ENCODE measurements at places on chromosomes 2 and 18.

DNA sequence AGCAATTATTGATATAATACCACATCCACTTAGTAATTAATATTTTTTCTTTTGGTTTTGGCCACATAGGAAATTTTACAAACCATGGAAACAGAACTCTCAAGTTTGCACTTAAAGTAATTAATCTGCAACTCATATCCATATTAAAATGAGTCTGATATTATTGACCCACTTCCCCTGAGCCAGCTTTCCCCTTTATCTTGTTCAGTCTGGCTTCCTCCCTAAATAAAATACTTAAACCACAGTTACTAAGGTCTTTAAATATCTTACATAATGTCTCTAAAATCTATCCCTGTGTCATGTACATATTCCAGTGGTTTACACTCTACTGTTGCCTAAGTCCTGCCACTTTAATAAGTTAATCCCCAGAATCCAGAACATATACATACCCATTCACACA is 564.9 kb upstream of the FSHR start:
- DNase-seq, result no peak

DNA sequence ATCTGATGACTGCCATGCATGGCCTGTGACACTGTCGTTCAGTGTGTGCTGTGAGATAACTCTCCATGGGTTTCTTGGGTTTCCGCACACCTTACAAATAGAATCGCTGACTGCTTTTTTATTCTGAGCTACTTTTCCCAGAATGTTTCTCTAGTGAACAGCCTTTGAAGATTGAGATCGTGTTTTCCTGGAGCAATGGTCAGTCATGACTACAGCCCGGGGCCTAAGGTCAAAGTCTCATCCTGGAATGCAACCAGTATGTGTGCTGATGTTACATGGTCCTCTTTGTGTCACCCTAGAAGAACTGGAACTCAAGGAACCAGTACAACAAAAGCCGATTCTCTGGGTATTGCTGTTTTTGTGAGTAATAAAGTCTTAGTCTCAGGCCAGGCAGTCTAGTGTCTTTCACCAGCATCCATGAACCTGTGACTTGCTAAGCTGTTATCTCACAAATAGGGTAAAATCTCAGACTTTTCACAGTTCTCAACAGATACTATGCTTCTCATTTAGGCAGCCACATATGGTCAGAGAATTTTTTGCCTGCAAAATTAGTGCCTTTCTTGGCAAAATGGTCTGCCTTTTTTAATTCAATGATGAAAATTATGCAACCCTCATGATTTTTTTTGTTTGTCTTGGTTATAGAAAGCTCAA is 124.9 kb upstream of the PIEZO2 start:
- DNase-seq, result no peak

DNA sequence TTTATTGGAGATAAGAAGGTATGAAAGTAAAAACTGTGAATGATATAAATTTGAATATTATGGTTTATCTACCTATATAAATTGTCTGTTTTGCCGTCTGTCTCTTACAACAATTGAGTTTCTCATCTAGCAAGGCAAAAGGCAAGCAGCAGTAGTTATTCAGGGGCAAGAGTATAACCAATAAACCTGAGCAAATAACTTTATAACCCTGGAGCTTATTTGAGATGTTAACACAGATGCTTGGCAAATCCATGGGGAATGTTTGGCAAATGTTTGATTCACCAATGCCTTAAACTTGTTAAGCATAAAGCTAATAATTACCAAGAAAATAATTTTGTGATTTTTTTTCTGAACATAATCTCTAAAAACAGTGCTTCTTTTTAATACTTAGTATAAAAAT is 9.9 kb upstream of the EPHA4 start:
- no peak for DNase-seq

- DNase-seq, result peak; percentile 27
These were observed 9.0 kb downstream of the DTNB start for GRCh38 chr2:25664183-25664964.

DNA sequence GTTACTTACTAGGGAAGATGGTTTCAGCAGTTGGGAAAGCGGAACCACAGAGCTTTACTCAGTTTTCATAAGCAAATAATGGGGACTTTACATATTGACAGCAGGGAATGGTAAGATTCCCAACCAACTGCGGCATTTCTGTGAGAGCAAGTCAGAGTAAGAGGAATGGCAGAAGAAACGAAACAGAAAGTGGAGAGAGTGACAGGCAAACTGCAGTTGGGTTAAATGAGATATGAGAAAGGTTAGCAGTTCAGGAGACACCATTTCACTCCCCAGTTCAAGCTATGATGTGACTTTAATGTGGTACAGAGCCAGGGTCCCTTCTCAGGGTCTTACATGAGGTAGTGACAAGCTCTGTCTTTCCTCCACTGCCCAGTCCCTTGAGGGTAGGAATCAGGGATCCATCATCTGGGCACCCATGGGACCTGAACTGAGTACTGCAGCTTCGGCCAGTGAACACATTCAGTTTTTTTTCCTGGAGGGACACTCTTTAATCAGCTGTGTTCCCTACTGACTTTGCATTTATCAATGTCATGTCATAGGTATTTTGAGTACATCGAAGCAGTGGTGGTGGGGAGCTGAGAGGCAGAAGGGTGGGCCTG is 33.0 kb upstream of the GREB1 start:
- no peak for DNase-seq

DNA sequence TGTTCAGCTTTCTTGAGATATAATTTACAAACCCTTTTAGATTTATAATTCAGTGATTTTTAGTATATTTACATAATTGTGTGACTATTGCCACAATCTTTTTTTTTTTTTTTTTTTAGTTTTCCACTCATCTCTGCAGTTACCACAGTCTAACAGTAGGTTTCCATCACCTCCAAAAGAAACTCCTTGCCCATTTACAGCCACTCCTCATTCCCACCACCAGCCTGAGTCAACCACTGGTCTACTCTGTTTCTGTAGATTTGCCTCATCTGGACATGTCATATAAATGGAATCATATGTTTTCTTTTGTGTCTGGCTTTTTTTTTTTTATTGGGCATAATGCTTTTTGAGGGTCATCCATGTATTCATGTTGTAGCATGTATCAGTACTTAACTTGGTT is 16.1 kb downstream of the MTX2 start:
- DNase-seq, result no peak

GRCh38 chr2:149527998-149528755 is 59.4 kb downstream of the MMADHC start:
- no peak for DNase-seq

DNA sequence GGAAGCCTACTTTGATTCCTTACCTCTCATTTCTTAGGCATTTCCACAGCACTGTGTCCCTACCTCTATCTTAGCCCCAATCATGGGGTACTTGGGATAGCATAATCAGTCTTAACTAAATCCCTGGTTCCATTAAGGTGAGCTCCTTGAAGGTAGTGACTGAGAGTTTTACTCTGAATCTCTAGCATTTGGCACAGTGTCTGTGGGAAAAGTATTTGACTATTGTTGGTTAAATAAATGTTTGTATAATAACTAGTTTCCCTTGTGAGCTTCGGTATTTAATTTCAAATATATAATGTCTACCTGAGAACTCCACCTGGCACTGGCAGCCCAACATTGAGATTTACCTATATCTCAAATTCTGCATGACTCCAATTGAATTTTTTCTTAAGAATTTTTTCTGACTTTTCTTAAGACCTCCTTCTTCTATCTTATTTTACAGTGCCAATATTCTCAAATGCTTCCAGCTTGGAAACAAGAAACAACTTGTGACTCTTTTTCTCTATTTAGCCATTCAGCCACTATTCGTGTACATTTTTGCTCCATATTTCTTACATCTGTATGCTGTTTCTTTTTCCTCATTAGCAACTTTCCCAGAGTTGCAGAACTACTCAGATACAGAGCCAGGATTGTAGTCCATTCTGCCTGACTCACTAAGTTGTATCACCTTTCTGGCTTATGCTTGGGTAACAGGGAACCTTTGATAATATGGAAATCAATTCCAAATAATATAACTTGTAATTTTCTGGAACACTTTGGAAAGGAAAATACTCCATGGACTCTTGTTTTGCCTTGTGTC is 214.0 kb upstream of the NT5C1B start:
- no peak for DNase-seq

DNA sequence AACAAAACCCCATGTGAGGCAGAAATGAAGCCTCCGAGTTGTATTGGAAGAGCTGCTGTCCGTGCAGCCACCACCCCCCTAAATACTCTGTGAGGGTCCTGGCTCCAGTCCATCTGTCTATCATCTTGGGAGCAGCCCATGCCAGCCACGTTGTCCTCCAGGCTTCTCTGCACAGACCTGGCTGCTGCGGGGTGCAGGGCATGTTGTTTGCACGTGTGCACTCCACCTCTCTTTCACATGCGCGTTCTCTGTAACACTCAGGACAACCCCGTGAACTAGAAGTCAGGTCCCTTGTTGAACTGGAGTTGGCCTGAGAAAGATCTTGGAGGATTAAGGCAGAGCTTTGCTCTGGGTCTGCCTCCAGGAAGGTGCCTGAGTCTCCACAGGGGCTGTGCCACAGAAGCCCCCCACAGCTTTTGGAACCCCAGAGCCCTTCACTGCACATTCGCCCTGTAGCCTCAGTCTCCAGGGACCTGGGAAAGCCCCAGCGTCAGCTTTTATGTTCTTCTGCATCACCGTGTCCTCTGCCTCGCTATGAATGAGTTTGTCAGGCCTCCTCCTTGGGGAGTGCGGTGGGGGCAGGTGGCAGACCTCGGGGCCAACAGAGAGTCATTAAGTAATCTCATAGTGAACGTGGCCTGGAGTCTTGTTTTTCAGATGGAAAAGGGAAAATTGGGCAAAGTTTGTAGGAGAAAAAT is 16.6 kb downstream of the RTP5 start:
- no peak for DNase-seq

- DNase-seq, result no peak
These were observed 105.8 kb upstream of the UGP2 start for GRCh38 chr2:63735931-63736330.

- DNase-seq, result no peak
These were observed 7.8 kb downstream of the ST6GAL2 start for GRCh38 chr2:106878206-106878605.

DNA sequence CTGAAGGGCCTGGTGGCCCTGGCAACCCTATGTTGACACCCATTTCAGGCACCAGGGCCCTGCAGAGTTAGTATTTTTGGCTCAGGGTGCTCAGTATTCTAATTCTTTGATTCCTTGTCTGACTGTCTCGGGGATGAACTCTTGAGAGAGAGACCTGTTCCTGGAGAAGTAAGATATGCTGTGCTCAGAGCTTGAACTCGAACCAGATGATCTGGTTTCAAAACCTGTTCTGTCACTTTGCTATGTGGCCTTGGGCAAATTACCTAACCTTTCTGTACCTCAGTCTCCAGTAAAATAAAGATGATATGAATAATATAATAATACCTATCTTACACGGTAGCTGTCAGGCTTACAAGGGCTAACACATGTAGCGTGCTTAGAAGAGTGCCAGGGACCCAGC is 294.2 kb downstream of the DYSF start:
- no peak for DNase-seq

DNA sequence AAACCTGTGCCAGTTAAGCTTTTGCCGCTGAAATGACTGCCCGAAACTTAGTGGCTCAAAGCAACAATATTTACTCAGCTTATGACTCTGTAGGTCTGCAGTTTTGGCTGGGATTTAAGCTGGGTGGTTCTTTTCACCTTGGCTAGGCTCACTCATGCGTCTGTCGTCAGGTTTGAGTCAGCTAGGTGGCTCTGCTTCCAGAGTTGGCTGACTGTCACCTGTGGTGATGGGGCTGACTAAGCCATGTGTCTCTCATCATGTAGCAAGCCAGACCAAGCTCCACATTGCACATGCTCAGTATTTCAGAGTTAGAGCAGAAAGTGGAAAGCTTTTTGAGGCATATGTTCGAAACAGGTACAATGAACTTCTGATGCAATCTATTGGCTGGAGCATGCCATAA is 354.8 kb downstream of the MEIS1 start:
- no peak for DNase-seq

- DNase-seq, result no peak
These were observed 50.4 kb upstream of the REL start for GRCh38 chr2:60830991-60831390.

- no peak for DNase-seq
These were observed 4.2 kb upstream of the TWSG1 start for GRCh38 chr18:9330419-9330818.

- DNase-seq, result no peak
These were observed 144.7 kb upstream of the NFATC1 start for GRCh38 chr18:79251021-79251420.

DNA sequence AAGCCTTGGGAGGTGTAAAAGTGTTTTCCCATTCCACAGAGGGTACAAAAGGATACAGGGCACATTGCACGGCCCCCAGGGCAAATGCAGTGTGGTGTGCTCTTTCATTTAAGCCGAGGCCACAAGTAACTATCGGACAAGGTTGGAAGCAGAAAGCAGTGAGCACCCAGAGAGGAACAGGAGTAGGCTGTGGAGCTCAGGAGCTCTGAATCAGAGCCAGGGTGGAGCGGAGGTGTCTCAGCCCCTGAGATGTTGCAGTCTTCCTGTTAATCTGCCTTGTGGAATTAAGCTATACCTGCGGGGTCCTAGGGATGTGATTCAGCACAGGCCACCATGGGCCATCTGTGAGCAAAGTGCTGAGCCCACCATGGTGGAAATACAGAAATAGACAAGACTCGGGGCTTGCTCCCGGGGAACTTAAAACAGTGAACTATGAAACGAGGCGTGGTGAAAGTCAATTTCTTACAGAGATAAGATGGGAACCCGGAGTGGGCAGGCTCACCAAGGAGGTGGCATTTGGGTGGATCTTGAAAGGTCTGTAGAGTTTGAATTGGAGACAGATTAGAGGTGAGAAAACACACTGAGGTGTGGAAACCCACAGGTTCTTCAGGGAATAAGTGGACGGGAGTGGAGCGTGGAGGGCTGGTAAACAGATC is 44.0 kb downstream of the ASAP2 start:
- no peak for DNase-seq

- DNase-seq, result no peak
These were observed 53.3 kb upstream of the CCDC195 start for GRCh38 chr2:224769489-224769888.

DNA sequence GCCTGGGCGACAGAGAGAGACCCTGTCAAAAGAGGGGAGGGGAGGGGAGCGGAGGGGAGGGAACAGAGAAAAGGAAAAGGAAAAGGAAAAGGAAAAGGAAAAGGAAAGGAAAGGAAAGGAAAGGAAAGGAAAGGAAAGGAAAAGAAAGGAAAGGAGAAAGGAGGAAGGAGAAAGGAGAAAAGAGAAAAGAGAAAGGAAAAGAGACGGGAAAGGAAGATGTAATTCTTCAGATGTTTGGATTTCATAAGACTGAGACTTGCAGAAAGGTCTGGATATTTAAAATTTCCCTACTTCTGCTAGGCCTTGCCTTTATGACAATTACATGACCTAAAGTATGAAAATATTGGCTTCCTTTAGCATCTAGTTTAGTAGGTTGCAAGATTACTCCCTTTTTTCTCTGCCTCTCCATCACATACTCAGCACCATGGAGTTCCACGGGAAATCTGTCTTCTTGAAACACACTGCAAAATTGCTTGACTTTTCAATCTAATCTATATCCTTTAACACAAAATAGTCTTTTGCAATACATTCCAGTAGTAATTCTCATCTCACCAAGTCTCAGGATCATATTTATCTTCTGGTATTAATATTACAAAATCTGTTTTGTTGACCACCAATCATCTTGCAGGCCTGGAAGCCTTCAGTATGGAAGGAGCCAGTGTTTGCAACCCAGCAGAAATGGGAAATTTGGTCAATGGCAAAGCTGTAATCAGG is 383.5 kb downstream of the ZEB2 start:
- DNase-seq, result no peak

Measured in fibroblast of skin of left quadriceps (primary cell).